ENCODE measurements at places on chromosomes 1 and 21.

GRCh38 chr1:90074137-90074536, 79.2 kb downstream of the ZNF326 start:
- no peak for DNase-seq

DNA sequence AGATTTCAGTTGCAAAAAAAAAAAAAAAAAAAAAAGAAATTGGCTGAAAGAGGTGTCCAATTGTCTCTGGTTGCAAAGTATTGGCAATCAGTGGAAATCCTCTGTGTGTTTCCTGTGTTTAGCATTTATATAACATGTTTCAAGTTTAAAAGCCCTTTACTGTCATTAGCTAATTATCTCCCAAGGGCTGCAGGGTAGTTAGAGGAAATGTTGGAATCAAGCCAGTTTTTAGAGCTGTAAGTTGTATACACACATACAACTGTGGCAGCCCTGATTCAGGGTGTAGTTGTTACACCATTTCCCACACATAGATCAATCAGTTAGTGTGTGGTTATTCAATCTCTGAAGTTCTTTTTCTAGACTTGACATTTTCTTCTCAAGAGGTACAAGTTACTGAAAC, 8.9 kb upstream of the ZNF326 start:
- no peak for DNase-seq

DNA sequence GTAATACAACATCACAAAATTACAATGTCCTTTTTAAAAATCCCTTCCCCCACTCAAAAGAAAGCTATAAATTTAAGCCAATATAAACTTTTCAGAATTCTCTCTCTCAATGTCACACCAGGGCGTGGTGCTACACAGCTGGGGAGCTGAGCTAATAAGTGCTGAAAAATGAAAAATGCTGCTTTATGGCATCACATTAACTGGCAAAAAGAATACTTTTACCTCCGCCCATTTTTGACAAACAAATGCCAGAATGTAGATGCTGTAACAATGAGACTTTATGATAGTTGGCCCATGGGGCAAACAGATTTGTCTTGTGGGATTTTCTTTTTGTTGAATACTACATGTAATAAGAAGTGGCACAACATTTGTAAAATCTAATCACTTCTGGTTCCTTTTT, 12.7 kb upstream of the LYPLAL1 start:
- DNase-seq: no peak

GRCh38 chr1:147287133-147287865, 44.8 kb downstream of the CHD1L start:
- no peak for DNase-seq

DNA sequence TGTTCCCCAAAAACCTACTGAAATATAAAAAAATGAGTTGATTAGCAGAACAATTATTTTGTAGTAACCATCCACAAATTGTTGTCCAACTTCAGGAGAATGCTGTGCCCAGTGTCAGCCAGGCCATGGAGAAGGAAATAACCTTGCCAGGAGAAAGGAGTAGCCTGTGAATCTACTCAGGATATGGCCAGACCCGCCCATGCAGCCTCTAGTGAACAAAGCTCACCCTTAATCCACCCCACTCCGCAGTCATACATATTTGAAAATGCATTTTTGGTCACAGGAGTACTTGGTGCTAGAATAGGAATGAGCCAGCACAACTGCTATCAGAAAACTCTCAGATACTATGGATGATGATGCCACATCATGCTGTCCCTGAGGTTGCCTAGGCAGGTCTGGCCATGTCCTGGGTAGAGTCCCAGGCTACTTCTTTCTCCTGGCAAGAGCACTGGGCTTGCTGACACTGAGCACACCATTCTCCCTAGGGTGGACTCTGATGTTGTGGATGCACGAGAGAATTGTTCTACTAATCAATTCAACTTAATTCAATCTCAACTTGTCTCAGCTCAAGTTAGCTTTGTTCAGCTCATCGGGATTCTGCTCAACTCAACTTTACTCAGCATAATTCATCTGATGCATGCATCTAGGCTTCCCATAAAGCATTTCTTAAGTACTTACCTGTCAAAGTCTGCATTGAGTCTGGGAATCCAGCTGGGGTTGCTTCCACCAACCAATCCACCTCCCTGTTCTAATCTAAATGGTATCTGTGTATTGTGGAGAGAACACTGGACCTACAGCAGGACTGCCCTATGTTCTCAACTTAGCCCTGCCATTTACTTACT, 18.2 kb downstream of the STYXL2 start:
- no peak for DNase-seq

DNA sequence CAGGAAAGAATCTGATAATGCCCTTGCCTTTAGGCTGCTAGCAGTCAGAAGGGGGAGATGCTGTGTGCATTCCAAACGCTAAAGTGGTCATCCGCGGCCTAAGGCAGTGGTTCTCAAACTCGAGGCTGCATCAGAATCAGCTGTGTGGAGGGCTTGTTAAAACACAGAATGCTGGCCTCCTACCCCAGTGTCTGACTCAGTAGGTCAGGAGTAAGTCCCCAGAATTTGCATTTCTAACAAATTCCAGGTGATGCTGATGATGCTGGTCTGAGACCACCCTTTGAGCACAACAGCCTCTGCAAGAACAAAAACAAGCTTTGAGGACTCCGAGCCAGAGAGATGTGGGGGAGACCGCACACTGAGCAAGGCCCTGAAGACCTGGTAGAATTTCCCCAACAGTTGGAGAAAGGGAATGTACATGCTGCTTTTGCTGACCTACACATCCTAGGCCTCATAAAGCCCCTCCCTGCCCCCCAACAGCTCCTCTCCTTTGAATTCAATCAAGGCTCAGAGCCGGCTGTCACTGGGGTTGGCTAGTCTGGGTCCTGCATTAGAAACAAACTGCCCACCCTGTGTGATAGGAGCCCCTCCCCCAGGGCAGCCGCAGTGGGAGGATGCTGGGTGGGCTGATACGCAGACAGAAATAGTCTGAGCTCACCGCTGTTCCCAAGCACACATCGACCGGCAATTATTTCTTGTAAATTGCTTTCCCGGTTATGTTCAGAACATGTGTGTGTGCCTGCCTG, 27.1 kb downstream of the SHISAL2A start:
- no peak for DNase-seq

GRCh38 chr1:92511541-92511940, 24.8 kb upstream of the GFI1 start:
- no peak for DNase-seq

DNA sequence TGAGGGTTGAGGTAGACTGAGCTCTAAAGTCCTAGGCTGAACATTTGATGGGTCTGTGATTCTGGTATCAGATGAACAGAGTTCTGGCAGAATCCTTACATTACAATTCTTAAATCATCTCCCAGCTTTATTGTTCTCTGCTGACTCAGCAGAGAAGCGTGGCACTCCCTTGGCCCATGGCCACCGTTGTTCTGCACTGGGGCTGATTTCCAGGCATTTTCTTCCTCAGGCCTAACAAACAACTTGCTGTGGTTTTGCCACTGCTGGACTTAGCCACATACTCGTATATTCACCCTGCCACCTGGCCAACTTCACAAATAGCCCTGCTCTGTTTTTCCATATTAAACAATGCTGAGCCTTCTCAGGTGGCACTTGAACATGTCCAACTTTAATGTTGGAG, 223.2 kb downstream of the TNR start:
- no peak for DNase-seq

GRCh38 chr1:182340233-182341058, 51.1 kb downstream of the GLUL start:
- no peak for DNase-seq

DNA sequence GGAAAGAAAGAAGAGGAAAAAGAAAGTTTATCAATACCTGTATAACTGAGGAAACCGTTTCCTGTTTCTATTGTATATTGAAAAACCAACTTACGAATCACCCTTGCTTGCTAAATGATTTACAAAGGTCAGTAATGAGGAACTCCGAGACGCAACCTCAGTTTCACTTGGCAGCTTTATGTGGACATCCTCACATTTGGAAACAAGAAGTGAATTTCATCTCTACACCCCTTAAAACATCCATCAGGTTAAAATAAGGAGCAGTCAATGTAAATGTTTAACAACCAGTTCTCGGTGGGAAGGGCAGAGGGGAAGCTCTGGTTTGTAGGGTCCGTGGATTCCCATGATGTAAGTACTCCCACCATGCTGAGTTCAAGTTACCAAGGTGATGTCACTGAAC, 481.7 kb upstream of the RUNX1 start:
- no peak for DNase-seq

DNA sequence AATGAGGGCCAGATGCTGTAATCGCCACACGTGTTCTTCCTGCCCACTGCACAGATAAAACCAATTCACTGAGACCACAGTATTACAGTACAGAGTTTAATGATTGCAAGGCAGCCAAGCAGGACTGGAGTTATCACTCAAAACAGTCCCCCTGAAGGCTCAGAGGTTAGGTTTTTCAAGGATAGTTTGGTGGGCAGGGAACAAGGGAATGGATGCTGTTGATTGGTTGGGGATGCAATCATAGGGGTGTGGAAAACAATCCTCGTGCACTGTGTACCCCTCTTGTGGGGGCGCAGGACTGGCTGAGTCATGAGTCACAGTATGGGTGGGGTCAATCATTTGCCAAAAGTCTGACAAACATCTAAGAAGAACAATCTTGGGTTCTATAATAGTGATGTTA, 12.4 kb upstream of the USP1 start:
- DNase-seq: no peak

GRCh38 chr21:39968010-39968409, 100.8 kb downstream of the PCP4 start:
- DNase-seq: no peak

DNA sequence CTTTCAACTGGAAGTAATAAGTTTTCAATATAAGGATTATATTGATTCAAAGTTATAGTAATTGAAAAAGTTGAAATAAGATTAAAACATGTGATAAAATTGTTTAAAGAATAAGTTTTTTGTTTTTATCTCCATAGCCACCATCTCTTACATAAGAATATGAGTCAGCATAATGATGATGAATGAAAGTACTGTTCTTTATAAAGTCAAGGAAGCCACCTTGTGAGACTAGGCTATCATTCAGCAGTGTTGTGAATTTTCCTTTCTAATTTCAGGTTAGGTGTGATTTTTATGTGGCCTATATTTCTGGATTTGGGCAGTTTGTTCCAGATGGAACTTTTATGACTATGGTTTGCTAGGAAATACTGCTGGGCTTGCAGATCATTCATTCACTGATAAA, 22.4 kb upstream of the ASB17 start:
- DNase-seq: no peak

DNA sequence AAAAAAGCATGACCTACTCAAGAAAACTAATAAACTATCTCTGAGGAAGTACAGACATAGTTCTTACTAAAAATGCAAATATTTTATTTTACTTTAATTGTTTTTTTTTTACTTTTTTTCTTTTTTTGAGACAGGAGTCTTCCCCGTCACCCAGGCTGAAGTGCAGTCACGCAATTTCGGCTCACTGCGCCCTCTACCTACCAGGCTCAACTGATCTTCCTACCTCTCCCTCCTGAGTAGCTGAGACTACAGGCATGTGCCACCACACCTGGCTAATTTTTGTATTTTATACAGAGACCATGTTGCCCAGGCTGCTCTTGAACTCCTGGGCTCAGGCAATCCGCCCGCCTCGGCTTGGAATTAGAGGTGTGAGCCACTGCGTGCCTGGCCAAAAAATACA, 1263.1 kb downstream of the KCNT2 start:
- DNase-seq: no peak

Data from GF-D8 (cell line).